Caco-2 (cell line): ENCODE measurements at places on chromosomes 2 and 18.

- DNase-seq: no peak
Observed at GRCh38 chr2:197136452-197136851, 174.1 kb downstream of the ANKRD44 start.

GRCh38 chr2:46460241-46460921 is 19.0 kb upstream of the TMEM247 start:
- no peak for DNase-seq

GRCh38 chr2:166067229-166067628 is 60.6 kb downstream of the SCN1A start:
- DNase-seq: no peak

- no peak for DNase-seq
Observed at GRCh38 chr2:61006486-61007105, 10.9 kb upstream of the PEX13 start.

- no peak for DNase-seq
Observed at GRCh38 chr2:69086466-69086865, 73.5 kb downstream of the ANTXR1 start.

- no peak for DNase-seq
Observed at GRCh38 chr2:85599468-85600234, 2.8 kb downstream of the TMEM150A start.

- no peak for DNase-seq
Observed at GRCh38 chr2:181241797-181242196, 215.4 kb upstream of the ITGA4 start.

DNA sequence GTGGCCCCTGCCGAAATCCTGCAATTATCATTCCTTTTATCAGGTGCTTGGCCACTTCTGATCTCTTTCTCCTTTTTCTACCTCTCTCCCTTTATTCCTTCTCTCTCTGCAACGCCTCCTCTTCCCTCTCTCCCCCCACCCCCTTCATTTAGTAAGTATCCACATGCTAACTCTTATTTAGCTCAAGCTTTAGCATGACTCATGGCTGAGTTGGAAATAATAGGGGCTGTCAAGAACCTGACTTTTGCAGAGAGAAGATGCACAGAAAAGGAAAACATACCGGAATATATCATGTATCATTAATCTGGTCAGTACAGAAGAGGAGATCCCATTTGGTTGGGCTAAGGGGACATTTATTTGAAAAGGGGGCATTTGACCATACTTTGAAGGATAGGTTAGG is 33.1 kb downstream of the FAM171B start:
- no peak for DNase-seq

- DNase-seq: no peak
Observed at GRCh38 chr18:45014047-45014501, 333.4 kb downstream of the SETBP1 start.

GRCh38 chr18:57008001-57008686 is 138.7 kb upstream of the BOD1L2 start:
- no peak for DNase-seq

GRCh38 chr2:62654423-62654791 is 51.1 kb upstream of the EHBP1 start:
- DNase-seq: no peak
